ENCODE measurements at places on chromosomes 3 and 15. TPM values are rescaled to one million over a fixed set of nuclear protein-coding genes. Genes with fewer than 3 reads are reported as not detected.

MKRN2 gene
- total RNA-seq: 65.6 TPM

CPLX3 gene
- not detected for total RNA-seq

LRTM1 gene
- total RNA-seq: not detected

ALDH1A3 gene
- total RNA-seq: 5.0 TPM

PLCD1 gene
- 15.0 TPM for total RNA-seq

AGTR1 gene
- total RNA-seq: 3.3 TPM

TMEM212 gene
- not detected for total RNA-seq

XYLB gene
- total RNA-seq: 2.5 TPM

PARP15 gene
- not detected for total RNA-seq

NPAP1 gene
- total RNA-seq: not detected

SLC6A20 gene
- total RNA-seq: not detected

ALDH1A2 gene
- not detected for total RNA-seq

PAQR9 gene
- not detected for total RNA-seq

TTLL13 gene
- not detected for total RNA-seq

VIPR1 gene
- not detected for total RNA-seq

CLEC3B gene
- 1.9 TPM for total RNA-seq

BTLA gene
- not detected for total RNA-seq

SHC4 gene
- 2.5 TPM for total RNA-seq

CNTN3 gene
- total RNA-seq: 3.6 TPM

NOX5 gene
- not detected for total RNA-seq

PPM1L gene
- 0.28 TPM for total RNA-seq

ATP8B4 gene
- 0.54 TPM for total RNA-seq

TAGLN3 gene
- total RNA-seq: 3.2 TPM

SLITRK3 gene
- total RNA-seq: not detected
